ENCODE measurements at places on chromosomes 1 and 21.

GRCh38 chr1:41454406-41454805, 30.1 kb downstream of the EDN2 start:
- DNase-seq, result peak; percentile 78

- no peak for DNase-seq
Observed at GRCh38 chr1:248739572-248740205, 15.9 kb downstream of the LYPD8 start.

DNA sequence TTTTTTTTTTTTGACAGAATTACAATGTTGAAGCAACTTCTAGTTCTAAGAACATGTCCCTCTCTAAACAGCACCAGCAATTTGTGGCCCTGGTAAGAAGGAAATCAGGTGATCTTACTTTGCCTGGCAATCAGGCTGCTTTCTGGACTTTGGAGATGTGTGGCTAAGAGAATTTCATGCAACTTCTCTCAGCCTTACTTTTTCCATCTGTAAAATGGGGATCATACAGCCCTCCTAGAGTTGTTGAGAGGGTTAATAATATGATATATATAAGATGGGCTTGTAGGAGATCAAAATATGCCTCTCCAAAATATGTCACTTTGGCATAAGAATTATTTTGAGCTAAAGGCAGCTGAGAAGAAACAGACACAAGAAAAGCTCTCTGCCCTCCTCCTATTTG, 92.0 kb downstream of the SLC25A24 start:
- DNase-seq, result no peak

DNA sequence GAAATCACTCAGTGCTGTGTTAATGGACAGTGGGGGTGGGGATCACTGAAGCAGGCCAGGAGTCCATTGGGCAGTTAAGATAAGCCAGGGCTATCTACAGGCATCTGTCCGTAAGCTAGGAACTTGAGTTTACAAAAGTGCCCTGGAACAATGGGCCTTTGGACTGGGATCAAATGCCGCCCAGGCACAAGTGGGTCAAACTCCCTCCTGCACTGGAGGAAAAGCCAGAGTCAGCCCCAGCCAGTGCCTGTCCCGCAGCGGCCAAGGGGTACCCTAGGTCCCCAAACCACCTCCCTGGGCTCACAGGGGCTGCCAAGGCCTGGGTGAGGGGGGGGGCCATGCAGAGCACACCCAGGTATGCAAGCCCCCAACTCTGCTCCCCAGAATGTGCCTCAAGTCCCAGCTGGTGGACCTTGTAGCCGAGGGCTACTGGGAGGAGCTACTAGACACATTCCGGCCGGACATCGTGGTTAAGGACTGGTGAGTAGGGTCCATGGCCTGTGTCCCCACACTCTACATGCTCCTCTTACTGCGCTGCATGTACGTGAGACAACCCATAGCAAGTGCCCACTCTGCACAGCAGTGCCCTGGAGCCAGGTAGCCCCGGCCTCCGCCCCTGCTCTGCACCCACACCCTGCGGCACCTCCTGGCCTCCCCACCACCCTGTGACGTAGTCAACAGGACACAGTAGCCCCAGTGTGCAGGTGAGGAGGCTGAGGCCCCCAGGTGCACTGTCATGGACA, 7.7 kb downstream of the FBXO6 start:
- no peak for DNase-seq

DNA sequence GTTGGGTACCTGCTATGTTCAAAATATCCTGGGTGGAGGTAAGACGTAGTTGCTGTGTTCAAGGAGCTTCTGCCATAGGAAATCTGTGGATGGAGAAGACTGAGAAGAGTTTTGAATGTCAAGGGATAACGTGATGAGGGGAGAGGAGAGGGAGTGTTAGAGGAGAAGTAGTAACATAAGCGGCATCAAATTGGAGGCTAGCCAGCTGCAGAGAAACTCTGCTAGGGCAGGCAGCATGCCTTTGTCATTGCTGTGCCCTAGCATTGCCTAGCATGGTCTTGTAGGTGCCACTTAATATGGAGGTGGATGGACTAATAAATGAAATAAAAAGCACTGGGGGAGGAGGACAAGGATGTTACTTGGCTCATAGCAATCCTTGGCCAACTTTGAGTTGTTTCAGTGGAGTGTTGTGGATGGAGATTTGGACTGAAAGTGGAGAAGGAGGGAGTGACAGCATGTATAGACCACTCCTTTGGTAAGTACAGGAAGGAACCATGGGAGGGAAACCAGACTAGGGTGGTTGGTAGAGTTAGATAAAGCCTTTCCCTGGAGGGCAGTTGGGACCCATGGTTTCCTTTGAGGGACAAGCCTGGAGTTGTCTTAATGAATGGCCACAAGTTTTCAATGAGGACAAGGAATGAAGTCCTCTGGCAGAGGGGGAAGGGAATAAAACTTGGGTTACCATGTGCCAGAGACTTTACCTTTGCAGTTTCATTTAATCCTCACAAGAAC, 6.3 kb downstream of the VANGL1 start:
- no peak for DNase-seq

DNA sequence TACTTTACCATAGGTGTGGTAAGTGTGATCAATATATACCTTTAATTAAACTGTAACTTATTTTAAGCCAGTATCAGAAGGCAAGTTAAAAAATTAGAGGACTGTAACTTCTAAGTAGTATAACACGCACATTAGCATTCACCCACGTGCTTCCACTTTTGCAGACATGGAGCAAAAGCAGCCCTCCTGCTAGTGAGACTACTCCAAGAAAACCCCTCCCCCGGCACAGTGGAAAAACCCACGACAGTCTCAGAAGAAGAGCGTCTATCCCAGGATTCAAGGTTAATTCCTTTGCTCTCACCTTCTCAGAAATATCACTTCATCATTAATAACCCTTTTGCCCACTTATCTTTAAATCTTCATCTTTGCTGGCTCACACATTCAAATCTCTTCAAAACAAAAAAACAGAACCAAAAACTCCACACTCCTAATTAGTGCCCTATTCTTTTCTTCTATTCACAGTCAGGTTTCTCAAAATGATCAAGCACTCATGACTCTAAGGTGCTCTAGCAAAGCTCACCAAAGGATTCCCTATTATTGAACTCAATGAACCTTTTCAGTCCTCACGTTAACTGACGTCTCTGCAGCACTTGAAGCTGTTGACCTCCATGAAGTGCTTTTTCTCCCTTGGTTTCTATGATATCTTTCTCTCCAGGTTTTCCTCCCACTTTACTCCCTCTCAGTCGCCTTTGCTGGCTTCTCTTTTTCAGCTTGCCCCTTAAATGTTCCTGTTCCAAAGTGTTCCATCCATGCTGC, 213.5 kb downstream of the SMYD3 start:
- DNase-seq, result no peak

DNA sequence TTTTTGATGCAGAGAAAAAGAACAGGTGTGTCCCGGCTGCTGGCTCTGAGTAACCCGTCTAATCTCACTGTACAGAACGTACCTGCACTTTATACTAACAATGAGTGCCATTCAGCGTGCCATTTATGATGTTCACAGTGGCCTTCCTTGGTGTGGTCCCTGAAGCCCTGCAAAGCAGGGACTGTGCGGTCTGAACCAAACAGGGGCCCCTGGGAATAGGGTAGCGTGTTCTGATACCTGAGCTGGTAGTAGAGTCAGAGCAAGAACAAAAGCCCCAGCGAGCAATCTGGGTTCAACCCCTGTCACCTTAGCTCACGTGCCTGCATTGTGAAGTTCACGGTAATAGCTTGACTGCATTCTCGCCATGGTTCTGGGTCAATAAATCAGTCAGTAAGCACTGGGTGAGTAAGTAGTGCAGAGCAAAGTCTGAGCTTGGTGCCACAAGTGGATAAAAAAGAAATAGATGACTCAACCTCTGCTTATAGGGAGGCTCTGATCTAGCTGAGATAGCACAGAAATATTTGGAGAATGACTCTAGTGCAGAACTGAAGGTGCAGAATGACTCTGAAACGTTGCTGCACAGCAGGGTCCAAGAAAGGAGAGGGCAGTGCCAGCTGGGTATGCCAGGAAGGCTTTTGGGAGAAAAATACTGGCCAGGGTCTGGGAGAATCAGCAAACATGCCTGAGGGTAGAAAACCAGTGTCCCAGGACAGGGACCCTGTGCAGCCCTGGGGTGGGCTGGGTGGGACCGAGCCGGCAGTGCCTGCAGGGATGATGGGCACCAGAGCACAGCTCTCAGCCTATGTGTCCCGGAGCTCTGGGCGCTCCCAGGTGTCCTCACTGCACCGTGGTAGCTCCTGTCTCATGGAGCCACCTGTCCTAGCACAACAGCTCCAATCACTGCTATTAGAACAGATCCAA, 125.9 kb downstream of the RHOU start:
- no peak for DNase-seq

DNA sequence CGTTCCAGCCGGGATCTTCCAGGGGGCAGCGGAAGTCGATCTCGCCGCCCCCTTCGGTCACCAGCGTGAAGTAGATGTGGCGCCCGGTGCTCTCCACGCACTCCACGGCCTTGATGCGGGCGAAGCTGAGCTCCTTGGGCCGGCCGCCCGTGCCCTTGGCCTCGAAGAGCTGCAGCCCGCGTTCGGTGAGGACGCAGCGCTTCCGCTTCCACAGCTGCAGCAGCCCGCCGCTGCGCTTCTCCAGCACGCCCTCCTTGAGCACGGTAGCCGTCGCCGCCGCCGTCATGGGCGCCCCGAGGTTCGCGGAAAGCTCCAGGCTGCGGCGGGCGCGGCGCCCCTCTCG, 516 bp downstream of the PHLDA3 start:
- DNase-seq, result peak; percentile 58

DNA sequence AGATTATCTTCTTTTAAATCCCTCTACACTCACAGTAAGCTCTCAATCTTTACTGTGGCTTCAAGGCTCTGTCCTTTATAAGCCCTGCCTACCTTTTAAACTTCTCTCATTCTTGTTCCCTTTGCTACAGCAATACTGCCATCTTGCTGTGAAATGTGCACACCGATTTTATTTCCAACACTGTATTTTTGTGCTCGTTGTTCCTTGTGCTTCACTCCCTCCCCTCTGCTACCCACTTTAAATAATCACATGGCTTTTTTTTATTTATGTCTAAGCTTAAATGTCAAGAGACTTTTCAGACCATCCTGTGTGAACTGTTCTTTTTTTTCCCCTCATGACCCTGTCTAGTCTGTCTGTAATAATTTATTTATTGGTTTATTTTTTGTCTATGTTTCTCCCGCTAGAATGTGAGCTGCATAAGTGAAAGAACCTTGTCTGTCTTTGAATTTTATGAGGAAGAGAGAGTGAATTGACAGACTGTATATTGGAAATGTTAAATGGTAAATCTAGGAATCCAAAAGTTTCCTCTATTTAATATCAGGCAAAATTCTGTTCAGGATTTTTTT, 45.7 kb downstream of the ABCD3 start:
- DNase-seq, result no peak

DNA sequence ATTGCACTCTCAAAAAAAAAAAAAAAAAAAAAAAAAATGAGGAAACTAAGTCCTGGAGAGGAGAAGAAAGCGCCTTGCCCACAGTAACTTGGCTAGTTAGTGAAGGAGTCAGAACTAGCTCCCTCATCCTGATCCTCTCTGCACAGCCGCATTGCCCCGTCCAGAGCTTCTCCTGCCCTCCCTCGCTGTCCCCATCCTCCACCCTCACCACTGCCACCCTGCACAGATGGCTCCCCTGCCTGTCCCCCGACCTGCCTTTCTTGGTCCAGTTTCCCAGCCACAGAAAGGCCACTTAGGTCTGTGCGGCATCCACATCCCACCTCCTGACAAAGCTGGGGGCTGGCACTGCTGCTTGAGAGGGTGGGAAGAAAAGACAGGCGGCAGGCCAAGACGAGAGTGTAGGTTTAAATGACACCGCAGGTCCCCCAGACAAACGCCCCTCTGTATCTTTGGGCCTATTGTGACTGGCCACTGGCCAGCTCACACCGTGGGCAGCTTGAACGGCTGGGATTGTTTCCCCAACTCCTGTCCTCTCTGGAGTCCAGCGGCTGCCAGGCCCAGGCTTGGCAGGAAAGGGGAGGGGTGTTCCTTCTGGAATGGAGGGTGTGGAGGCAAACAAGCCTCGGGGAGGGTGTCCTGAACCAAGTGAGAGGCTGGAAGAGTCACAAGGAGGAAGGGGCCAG, 20.2 kb downstream of the NCMAP start:
- peak; percentile 71 for DNase-seq

- DNase-seq, result no peak
Observed at GRCh38 chr21:42465008-42465802, 30.8 kb downstream of the RSPH1 start.

DNA sequence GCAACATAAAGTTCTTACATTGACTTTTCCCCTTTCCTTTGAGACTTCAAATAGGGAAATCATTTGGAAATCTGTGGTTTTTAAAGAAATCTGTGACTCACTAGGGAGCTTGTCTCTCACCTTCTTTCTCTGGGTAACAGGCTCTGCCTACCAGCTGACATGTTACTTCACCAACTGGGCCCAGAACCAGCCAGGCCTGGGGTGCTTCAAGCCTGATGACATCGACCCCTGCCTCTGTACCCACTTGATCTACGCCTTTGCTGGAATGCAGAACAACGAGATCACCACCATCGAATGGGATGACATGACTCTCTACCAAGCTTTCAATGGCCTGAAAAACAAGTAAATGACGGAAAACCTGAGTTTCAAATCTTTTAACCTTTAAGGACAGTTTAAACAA, 9.2 kb upstream of the CHIA start:
- DNase-seq, result no peak

- DNase-seq, result no peak
Observed at GRCh38 chr1:119387858-119388257, 19.3 kb downstream of the HAO2 start.

- DNase-seq, result no peak
Observed at GRCh38 chr21:31687108-31687507, 27.6 kb downstream of the SOD1 start.

DNA sequence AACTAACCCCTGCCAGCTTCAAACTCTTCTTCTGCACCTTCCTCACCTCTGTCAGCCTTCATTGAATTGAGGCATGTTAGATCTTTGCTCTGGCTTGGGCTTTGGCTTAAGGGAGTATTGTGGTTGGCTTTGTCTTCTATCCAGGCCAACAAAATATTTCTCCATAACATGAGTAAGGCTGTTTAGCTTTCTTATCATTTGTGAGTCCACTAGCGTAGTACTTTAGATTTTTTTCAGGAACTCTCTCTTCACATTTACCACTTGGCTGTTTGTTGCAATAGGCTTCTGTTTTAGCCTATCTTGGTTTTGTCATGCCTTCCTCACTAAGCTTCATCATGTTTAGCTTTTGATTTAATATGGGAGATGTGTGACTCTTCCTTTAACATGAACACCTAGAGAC, 417.5 kb downstream of the NCAM2 start:
- DNase-seq, result no peak

Data from left hindlimb (tissue), 1 donor.